ENCODE measurements at places on chromosomes 4 and X. TPM values are rescaled to one million over a fixed set of nuclear protein-coding genes. Genes with fewer than 3 reads are reported as not detected.

DNA sequence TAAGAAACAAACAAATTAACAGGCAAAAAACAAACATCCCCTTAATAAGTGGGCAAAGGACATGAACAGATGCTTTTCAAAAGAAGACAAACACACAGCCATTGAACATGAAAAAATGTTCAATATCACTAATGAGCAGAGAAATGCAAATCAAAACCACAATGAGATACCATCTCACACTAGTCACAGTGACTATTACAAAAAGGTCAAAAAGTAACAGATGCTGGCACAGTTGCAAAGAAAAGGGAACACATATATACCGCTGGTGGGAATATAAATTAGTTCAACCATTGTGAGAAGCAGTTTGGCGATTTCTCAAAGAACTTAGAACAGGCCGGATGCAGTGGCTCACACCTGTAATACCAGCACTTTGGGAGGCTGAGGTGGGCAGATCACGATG lies 146.1 kb upstream of the NEIL3 start:
- no peak for DNase-seq

The CFAP299 gene
- total RNA-seq: not detected

The EXOC1L gene
- total RNA-seq: not detected

- no peak for DNase-seq
Measured at GRCh38 chr4:6161921-6162464, 38.4 kb downstream of the JAKMIP1 start.

The SERTM2 gene
- total RNA-seq: not detected

The LRIT3 gene
- total RNA-seq: 0.37 TPM

- DNase-seq: no peak
Measured at GRCh38 chr4:186651181-186651603, 72.5 kb downstream of the FAT1 start.

The NDST3 gene
- not detected for total RNA-seq

DNA sequence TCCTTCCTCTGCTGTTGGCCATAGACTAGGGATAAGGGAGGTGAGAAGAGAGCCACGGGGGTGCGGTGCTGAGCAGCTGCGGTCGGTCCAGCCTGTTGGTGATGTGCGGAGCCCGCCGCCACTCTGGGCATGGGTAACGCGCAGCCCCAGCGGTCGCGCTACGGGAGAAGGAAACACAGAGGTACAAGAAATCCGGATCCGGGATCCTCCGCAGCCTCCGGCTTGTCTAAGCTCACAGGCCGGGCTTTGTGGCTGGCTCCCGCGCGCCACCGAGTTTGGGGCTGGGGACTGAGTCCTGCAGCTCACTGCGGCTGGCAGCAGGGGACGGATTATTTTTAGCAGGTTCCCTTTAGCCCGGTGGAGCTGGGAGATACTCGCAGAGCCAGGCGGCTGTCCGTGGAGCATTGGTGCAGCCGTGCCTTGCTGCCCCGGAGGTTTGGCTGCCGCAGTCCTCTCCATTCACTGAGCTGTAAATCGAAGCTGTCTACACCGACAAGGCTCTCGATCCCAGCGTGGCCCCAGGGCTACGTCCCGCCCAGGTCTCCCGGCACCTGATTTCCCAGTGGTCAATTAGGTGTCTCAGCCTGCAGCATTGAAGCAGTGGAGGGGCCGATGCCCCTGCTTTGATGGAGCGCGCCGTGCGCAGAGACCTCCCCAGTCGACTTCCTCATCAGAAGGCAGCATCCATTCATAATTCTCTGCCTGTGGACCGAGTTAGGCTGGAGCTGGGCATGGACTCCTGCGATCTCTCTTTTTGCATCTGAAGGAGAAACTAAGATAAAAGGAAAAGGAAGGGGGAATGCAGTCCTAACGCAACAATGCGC lies 81.9 kb upstream of the SCML1 start:
- no peak for DNase-seq

DNA sequence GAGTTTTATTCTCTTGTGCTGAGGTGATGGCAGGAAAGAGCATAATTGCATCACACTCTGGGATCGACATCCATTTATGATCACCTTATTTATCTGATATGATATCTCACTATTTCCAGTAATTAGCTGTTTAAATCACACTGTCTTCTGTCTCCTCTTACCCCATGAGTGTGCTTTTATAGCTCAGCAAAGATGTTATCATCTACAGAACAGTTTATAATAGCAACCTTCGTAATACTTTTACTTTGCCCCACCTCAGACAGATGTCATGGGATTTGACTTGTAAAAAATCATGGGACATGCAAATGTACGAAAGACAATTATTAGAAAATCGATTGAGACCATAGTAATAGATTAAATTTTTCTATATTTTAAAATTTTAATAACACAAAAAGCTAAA lies 1122.3 kb upstream of the PCDH10 start:
- no peak for DNase-seq

DNA sequence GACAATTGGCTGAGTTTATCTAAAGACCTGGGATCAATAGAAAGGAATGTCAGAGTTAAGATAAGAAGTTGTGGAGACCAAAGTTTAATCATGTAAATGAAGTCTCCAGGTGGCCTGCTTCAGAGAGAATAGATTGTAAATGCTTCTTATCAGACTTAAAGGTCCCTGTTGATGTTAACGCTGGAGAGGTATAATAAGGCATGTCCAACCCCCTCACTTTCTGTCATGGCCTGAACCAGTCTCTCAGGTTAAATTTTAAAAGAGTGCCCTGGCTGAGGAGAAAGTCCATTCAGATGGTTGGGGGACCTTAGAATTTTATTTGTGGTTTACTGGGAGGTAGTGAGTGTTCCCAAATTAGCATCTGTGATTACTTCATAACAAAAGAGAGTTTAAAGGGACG lies 86.7 kb downstream of the AKAP4 start:
- DNase-seq: no peak

DNA sequence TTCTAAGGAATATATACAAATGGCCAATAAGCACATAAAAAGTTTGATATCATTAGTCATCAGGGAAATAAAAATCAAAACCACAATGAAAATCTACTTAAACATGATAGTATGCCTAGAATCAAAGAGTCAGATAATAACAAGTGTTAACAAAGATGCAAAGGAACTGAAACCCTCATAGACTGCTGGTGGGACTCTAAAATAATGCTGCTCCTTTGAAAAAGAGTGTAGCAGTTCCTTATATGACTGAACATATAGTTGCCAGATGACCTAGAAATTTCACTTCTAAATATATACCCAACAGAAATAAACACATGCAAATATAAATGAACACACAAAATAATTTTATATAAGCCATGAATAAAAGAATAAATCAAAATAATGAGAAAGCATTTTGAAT lies 205.1 kb upstream of the CTSO start:
- no peak for DNase-seq

The AADAT gene
- total RNA-seq: 4.7 TPM

DNA sequence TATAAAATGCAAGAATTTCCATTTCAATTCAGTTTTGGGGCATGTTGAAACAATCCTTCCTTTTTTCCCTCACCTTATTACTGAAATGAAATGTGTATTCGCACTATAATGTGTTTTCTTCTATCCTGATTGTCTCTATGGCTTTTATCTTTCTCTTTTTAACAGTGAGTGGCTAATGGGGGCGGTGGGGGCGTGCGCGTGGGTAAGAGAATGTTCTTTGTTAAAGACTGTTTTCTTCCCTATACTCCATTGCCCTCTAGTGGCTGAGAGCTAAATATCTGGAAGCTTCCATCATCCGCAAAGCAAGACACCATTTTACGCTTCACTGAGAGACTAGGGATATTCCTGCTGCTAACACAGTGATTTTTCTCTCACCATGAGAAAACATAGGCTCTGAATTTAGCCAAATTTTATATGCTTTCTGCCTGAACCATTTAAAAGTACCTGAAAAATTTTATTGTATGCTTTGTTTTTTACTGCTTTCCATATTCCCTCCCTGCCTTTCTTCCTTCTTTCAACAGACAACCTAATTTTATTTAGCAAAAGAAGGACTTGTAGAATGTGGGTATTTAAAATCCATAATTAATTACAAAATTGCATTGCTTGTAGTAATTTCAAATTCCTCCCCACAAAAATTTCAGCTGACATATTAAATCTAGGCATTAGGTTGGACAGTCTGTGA lies 194.0 kb downstream of the GASK1B start:
- no peak for DNase-seq

Measured in omental fat pad (tissue), 4 donors.